H9 (cell line): ENCODE measurements at places on chromosomes 16 and 17. TPM values are rescaled to one million over a fixed set of nuclear protein-coding genes. Genes with fewer than 3 reads are reported as not detected.

GRCh38 chr17:51128076-51128475 lies 7.4 kb upstream of the SPAG9 start:
- DNase-seq = peak; percentile 39

GRCh38 chr17:43757171-43757660 lies 1.4 kb downstream of the SOST start:
- DNase-seq = no peak

- DNase-seq = no peak
These were observed 7.7 kb downstream of the HSDL1 start for GRCh38 chr16:84137287-84137686.

GRCh38 chr16:87554754-87555427 lies 47.4 kb upstream of the JPH3 start:
- DNase-seq = no peak

DNA sequence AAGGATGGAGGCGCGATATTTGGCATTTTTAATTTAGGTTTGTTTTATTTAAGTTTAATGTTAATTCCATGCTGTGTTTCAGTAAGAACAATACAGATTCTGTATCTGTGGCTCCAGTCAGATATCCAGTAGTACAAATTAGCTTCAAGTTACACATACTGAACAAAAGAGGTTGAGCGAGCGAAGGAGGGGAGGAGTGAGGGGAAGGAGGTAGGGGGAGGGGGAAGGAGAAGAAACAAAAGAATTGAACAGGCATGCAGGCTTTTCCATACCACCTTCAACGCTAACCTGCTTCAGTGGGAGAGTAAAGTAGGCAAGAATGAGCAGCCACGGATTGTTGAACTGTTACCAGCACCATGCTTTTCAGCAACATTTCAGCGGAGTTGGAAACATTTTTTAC lies 55.5 kb downstream of the YWHAE start:
- no peak for DNase-seq

- DNase-seq = peak; percentile 64
These were observed 5.7 kb upstream of the STAT5A start for GRCh38 chr17:42282478-42283080.

GRCh38 chr17:76582660-76583059 lies 3.0 kb downstream of the ST6GALNAC2 start:
- no peak for DNase-seq

DNA sequence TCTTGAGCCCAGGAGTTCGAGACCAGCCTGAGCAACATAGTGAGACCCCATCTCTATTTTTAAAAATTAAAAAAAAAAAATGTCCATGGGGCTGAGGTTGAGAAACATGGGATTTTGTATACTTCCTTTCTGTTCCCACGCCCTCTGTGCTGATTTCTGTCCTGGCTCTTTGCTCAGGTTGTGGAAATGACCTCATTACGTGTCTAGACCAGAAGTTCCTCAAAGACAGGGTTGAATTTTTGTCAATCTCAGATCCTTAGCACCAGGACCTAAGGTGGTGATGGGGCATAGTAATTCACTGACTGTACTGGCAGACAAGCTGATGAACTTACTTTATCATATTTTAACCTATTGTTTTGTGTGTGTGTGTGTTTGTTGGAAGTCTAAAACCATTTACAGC lies 11.2 kb upstream of the HNF1B start:
- DNase-seq = no peak

- no peak for DNase-seq
These were observed 1.9 kb downstream of the DCAF7 start for GRCh38 chr17:63552211-63552610.

- no peak for DNase-seq
These were observed 35.2 kb downstream of the MAP2K4 start for GRCh38 chr17:12055889-12056288.

DNA sequence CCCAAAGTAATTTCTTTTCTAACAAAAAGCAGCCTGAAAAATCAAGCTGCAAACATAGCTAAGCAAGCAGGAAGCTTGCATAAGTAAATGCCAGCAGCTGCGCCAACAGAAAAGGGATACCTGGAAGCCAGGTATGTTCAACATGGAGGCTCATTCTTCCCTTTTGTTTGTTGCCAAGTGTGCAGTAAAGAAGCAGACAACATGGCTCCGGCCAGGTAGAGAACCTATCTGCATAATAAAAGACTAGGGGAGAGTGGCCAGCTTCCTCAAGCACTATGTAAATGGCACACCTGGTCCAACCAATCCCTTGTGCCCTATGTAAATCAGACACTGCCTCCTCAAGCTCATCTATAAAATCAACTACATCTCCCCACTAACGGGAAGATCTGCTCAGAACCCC lies 1407.0 kb downstream of the CDH11 start:
- DNase-seq = peak; percentile 62

- DNase-seq = peak; percentile 89
These were observed 30.0 kb downstream of the TBCD start for GRCh38 chr17:82781894-82782274.

- no peak for DNase-seq
These were observed 26.0 kb downstream of the TAC4 start for GRCh38 chr17:49821916-49822315.

DNA sequence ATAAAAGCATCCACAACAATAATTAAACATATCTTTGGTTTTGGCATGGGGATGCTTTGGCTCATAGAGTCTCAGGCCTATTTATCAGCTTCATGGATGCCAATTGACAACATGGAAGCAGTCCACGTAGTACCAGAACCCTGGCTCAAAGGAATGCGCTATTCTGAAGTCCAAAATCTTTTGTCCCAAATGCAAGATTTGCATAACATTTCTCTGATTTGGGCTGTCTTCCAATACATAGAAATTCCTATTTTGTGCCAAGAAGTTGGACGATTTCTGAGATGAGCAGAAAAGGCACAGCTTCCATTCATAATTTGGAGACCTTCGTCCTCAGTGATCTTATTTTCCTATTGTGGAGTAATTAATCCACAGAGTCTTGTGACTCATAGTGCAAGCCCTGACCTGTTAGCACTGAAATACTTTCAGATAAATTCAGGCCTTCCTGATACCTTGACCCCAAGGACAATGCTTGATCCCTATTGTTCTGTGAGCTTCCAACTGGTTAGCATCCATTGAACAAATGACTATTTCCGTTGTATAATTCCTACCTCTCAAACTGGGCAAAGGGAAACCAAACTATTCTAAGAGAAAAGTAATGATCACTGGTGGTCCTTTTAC lies 78.4 kb upstream of the CDH11 start:
- DNase-seq = no peak

The SCARF1 gene
- total RNA-seq = 2.1 and 2.4 TPM in 2 replicates

The CMTM2 gene
- not detected in 2 replicates for total RNA-seq

The SCN4A gene
- 5.0 and 5.8 TPM in 2 replicates for total RNA-seq

The FASN gene
- total RNA-seq = 420 and 433 TPM in 2 replicates

The PRSS21 gene
- not detected in 2 replicates for total RNA-seq

The KRT33A gene
- total RNA-seq = not detected in 2 replicates

The ALOX15 gene
- 0.31 and 0.39 TPM in 2 replicates for total RNA-seq

The ASPA gene
- not detected in 2 replicates for total RNA-seq

The KRT32 gene
- not detected in 2 replicates for total RNA-seq
